Tibial artery (tissue), 4 donors: ENCODE measurements at places on chromosomes 3 and 15.

DNA sequence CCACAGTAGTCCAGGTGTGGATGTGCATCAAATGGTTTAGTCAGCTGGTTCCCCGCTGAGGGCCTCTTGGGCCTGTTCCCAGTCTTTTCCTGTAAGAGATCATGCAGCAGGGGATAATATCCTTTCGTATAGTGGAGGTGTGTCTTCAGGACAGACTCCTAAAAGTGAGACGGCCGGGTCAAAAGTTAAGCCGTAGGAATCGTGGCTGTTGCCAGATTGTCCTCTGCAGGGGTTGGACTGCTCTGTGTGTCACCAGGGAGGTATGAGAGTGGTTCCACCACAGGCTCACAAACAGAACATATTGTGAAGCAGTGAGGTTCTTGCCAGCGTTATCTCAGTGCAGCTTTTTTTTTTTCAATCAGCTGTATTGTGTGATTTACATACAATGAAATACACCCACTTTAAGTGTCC, 95.0 kb downstream of the VGLL4 start:
- H3K4me1 ChIP-seq: peaks cover 13% of the 10 kb centered on the region
- H3K27me3 ChIP-seq: no peaks in the 10 kb centered on the region
- DNase-seq: no peak
- no peaks in the 10 kb centered on the region for H3K36me3 ChIP-seq
- H3K27ac ChIP-seq: no peak overlapping the region

- no peaks in the 10 kb centered on the region for H3K36me3 ChIP-seq
- H3K27ac ChIP-seq: no peak overlapping the region
- H3K27me3 ChIP-seq: peaks cover 47% of the 10 kb centered on the region
- peaks cover 4% of the 10 kb centered on the region for H3K4me1 ChIP-seq
- H3K4me3 ChIP-seq: no peak overlapping the region
Measured at GRCh38 chr15:89486726-89487050, 9.7 kb downstream of the RHCG start.

GRCh38 chr3:43031485-43031884, 52.4 kb downstream of the GASK1A start:
- H3K27ac ChIP-seq: no peak overlapping the region
- H3K4me1 ChIP-seq: no peaks in the 10 kb centered on the region
- peaks cover 10% of the 10 kb centered on the region for H3K36me3 ChIP-seq
- no peaks in the 10 kb centered on the region for H3K27me3 ChIP-seq

DNA sequence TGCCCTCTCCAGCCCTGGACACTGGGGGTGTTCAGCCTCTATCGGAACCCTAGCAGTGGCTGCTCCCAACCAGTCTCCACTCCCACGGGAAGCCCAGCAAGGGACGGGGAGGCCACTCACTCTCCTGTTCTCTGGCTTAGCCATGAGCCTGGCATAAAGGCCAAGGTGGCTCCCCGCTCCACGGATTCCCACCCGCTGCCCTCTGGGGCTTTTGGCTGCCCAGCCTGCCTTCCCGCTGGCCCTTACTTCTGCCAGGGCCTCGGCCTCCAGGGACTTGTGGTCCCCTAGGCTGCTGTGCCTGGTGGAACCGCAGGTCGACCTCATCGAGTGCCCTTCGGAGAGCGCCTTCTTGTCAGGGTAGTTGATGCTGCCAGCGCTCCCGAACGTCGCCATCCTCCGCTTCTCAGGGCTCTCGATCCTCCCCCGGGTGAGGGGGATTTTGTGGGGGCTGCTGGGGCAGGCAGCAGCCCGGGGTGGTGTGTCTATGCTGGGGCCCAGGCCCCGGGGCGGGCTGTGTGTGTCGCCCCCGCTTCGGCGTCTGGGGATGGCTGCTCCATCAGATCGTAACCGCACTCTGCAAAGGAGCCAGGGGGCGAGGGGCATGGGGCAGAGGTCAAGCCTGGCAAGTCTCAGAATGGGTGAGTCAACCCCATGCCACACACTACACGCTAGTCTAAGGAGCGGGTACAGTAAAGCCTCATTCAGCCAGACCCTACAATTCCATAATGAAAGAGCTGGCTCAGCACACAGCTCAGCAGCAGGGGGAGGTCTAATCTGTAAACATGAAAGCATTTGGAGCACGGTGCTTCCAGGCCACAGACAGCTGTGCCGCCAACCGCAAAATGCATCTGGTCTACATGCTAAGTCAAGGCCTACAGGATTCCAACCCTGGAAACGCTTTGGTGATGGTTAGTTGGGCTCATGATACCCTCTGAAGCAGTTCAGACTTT, 27.3 kb upstream of the RAD18 start:
- H3K27me3 ChIP-seq: no peaks in the 10 kb centered on the region
- no peaks in the 10 kb centered on the region for H3K36me3 ChIP-seq
- H3K4me3 ChIP-seq: no peak overlapping the region
- H3K27ac ChIP-seq: no peak overlapping the region
- no peak for DNase-seq
